ENCODE measurements at places on chromosomes 7 and 10. TPM values are rescaled to one million over a fixed set of nuclear protein-coding genes. Genes with fewer than 3 reads are reported as not detected.

The HMX3 gene
- not detected for total RNA-seq

The AKR1B15 gene
- not detected for total RNA-seq

The VAX1 gene
- not detected for total RNA-seq

The CYP26C1 gene
- total RNA-seq = not detected

The SLC25A40 gene
- 12.8 TPM for total RNA-seq

The NAPEPLD gene
- 11.8 TPM for total RNA-seq

The SUN3 gene
- not detected for total RNA-seq

The CFAP46 gene
- total RNA-seq = under 0.01 TPM

The SFMBT2 gene
- 0.11 TPM for total RNA-seq

The ZNF804B gene
- not detected for total RNA-seq

The UPK3B gene
- total RNA-seq = 47.5 TPM

The RBM17 gene
- 27.7 TPM for total RNA-seq

The ASAH2 gene
- total RNA-seq = 0.54 TPM

The FRMD4A gene
- total RNA-seq = 25.5 TPM

The NRCAM gene
- 14.6 TPM for total RNA-seq

The SLC26A4 gene
- 0.11 TPM for total RNA-seq

The EPHA1 gene
- 40.8 TPM for total RNA-seq

The CTNNA3 gene
- under 0.01 TPM for total RNA-seq

The LFNG gene
- total RNA-seq = 0.79 TPM

The POLR1F gene
- 6.7 TPM for total RNA-seq

The DNAAF5 gene
- total RNA-seq = 32.6 TPM

The TMEM273 gene
- total RNA-seq = not detected

The ZNF92 gene
- 7.2 TPM for total RNA-seq

The FAM107B gene
- 37.2 TPM for total RNA-seq

The SKIDA1 gene
- total RNA-seq = 7.5 TPM

The TMEM229A gene
- total RNA-seq = not detected

The PTPRE gene
- total RNA-seq = 3.5 TPM

The ZNF273 gene
- total RNA-seq = 3.0 TPM

The TMEM213 gene
- not detected for total RNA-seq

The CDNF gene
- total RNA-seq = 2.0 TPM

The TACC2 gene
- 3.5 TPM for total RNA-seq

The SNX10 gene
- total RNA-seq = 0.54 TPM

The PRRT4 gene
- 0.98 TPM for total RNA-seq

The SLC18A3 gene
- 44.6 TPM for total RNA-seq

The OPN1SW gene
- total RNA-seq = not detected

The ZNF655 gene
- 85.6 TPM for total RNA-seq

The MMD2 gene
- not detected for total RNA-seq

The SAMD9L gene
- 0.79 TPM for total RNA-seq

The GNGT1 gene
- total RNA-seq = not detected

The TRIL gene
- 0.33 TPM for total RNA-seq

The NUTM2E gene
- 0.11 TPM for total RNA-seq

The CDH23 gene
- 31.4 TPM for total RNA-seq

The ITPRID1 gene
- under 0.01 TPM for total RNA-seq

The CRPPA gene
- 1.6 TPM for total RNA-seq

The SMARCD3 gene
- total RNA-seq = 14.7 TPM

The CRYGN gene
- total RNA-seq = not detected

The CNNM1 gene
- total RNA-seq = under 0.01 TPM

The HOXA10 gene
- not detected for total RNA-seq

The MYL10 gene
- total RNA-seq = not detected

Data from placental epithelial cell (primary cell).